ENCODE measurements at places on chromosomes 13 and 19. TPM values are rescaled to one million over a fixed set of nuclear protein-coding genes. Genes with fewer than 3 reads are reported as not detected.

GRCh38 chr13:74761801-74762757, 627.9 kb upstream of the KLF12 start:
- DNase-seq = no peak

DNA sequence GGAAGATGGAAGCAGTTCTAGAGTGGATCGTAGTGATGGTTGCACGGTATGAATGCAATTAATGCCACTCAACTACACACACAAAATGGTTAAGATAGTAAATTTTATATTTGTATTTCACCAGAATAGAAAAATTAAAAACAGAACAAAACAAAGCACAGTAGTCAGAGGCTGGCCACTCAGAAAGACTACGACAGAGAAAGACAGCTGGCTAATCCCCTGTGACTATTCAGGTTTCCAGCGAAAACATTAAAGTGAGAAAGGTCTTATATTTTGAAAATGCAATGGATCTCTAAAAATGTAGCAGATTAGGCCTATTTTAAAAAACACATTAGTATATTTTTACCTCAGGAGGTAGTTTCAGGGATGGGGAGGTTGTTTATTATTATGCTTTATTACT, 131.3 kb upstream of the POSTN start:
- no peak for DNase-seq

GRCh38 chr13:89520468-89520867, 1827.0 kb upstream of the MIR17HG start:
- no peak for DNase-seq

DNA sequence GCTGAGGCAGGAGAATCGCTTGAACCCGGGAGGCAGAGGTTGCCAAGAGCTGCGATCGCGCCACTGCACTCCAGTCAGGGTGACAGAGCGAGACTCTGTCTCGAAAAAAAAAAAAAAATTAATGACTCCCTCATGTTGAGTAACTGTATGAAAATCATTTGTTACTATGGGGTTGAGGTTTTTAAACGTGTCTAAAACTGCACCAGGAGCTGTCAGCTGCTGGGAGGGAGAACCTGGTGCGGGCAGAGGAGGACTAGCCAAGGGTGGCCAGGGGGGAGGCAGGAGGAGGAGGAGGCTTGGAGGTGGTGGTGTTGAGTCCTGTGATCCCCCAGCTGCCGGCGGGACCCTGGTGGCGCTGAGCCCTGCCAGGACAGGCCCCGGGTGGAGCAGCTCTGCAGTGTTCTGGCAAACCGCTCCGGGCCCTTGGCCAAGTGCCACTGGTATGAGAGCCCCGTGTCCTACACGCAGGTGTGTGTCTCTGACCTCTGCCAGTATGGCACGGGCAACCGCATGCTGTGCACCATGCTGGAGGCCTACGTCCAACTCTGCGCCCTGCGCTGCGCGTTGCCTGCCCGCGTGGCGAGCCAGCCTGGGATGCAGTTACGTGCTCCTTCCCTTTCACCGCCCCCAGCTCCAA, 17.1 kb upstream of the FXYD3 start:
- DNase-seq = no peak

DNA sequence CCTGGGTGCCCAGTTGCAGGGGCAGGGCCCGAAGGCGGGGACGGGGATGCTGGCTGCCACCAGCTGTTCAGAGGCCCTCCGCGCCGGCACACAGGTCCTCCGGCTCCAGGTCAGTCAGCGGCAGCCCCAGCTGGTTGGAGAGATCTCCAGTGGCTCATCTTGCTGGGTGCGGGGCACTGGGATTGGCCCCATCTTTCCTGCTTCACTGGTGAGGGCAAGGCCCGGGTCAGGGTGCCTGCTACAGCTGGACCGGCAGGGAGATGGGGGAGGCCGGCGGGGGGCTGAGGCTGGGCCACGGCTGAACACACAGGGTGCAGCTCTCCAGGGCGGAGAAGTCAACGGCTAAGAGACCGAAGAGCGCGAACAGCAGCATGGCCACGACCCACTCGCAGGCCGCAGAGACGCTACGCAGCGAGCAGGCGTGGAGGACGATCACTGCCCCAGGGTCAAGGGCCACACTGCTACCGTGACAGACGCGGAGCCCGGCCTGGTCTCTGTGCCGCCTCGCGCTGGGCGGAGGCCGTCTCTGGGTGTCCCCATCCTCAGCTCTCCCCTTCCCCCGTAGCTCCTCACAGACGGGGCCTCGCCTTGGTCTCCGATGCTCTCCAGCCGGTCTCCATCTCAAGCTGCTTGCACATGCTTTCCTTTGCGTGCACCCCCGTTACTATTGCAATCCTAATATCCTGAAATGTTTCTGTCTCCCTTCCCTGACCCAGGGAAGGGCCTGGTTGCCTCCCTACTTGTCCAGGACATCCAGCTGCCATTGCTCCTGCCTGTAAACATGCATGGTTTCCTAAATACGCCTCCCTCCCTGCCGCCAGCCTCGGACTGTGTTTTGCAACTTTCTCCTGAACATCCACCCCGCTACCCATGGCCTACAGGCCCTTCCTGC, 12.3 kb downstream of the TMEM150B start:
- no peak for DNase-seq

GRCh38 chr19:30029721-30030510, 87.9 kb downstream of the URI1 start:
- no peak for DNase-seq

GRCh38 chr13:35833608-35834275, 297.4 kb downstream of the DCLK1 start:
- no peak for DNase-seq

DNA sequence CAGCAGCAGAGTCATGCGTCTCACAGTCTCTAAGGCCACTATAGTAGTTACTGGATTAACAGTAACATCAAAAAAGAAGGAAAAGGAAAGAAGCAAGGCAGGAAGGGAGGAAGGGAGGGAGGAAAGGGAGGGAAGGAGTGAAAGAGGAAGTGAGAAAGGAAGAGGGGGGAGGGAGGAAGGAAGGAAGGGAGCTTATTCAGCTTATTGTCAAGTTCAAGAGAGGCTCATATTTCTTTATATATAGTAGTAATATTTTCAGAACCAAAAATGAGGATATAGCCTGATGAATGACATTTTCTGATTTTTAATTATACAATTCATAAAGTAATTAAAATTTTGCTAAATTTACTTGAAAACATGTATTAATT, 17.7 kb upstream of the RUBCNL start:
- DNase-seq = no peak

GRCh38 chr13:39370554-39370953, 232.4 kb downstream of the LHFPL6 start:
- no peak for DNase-seq

GRCh38 chr19:4521170-4521887, 3.0 kb upstream of the PLIN4 start:
- no peak for DNase-seq

- DNase-seq = no peak
Observed at GRCh38 chr13:41650706-41651105, 193.4 kb downstream of the RGCC start.

- DNase-seq = peak; percentile 28
Observed at GRCh38 chr13:111312944-111313590, 7.4 kb upstream of the TEX29 start.

- DNase-seq = no peak
Observed at GRCh38 chr13:80055847-80056246, 285.1 kb downstream of the SPRY2 start.

GRCh38 chr13:101942038-101942437, 459.8 kb downstream of the FGF14 start:
- no peak for DNase-seq

- no peak for DNase-seq
Observed at GRCh38 chr19:2251106-2252054, 2.3 kb downstream of the AMH start.

DNA sequence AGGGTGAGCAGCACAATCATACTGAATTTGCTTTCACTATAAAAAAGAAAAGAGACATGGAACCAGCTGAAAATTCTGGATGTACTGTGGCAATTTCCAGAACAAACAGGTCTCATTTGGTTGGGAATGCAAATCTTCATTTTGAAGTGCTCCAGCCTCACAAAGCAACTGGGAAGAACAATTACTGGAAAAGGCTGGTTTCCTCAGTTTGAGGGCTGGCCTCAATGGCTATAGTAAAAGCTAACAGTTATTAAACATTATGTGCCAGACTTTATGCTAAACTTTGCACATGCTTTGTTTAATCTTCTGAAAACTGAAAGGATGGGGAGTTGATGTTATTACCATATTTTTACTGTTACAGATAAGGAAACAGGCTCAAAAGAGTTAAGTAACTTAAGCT, 3.0 kb downstream of the OBI1 start:
- no peak for DNase-seq

DLL3 gene
- total RNA-seq = 0.47 TPM

FAM216B gene
- total RNA-seq = 0.83 TPM

TUBA3C gene
- not detected for total RNA-seq

SCN1B gene
- total RNA-seq = 9.1 TPM

PROSER3 gene
- total RNA-seq = 22.1 TPM

All from Peyer's patch (tissue), 4 donors.